Testis (tissue), 5 donors: ENCODE measurements at places on chromosomes 2 and 18. TPM values are rescaled to one million over a fixed set of nuclear protein-coding genes. Genes with fewer than 3 reads are reported as not detected.
A peak's percentile ranks its signal among the peaks of the same experiment; 100 is the strongest.

The PDE1A gene
- total RNA-seq = 15.2 TPM

DNA sequence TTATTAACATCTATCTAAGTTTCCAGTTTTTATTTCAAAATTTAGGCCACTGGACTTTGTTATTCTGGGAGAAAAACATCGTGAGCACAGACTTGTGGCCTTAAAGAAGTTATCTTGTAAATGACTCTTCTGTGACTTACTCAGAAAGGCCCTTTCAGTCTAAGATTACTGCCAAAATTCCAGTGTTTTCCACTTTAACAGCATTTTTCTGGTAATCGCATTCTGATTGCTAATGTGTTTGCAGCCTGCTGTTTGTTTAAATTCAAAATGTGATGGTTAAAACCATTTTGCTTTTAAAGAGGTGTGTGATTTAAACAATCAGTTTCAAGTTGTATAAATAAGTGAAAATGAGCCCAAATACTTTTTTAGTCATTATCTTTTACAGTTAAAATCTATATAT, 136.7 kb upstream of the DAPL1 start:
- H3K27ac ChIP-seq = no peak overlapping the region
- no peaks in the 10 kb centered on the region for H3K36me3 ChIP-seq
- no peak overlapping the region for H3K4me3 ChIP-seq
- no peak for DNase-seq
- H3K4me1 ChIP-seq = no peaks in the 10 kb centered on the region

The RGPD3 gene
- total RNA-seq = 13.9 TPM

GRCh38 chr2:241070811-241071676, 31.0 kb downstream of the MTERF4 start:
- H3K4me1 ChIP-seq = no peaks in the 10 kb centered on the region
- H3K27me3 ChIP-seq = no peaks in the 10 kb centered on the region
- peak; percentile 10 for DNase-seq
- no peak overlapping the region for H3K27ac ChIP-seq
- H3K36me3 ChIP-seq = no peaks in the 10 kb centered on the region

DNA sequence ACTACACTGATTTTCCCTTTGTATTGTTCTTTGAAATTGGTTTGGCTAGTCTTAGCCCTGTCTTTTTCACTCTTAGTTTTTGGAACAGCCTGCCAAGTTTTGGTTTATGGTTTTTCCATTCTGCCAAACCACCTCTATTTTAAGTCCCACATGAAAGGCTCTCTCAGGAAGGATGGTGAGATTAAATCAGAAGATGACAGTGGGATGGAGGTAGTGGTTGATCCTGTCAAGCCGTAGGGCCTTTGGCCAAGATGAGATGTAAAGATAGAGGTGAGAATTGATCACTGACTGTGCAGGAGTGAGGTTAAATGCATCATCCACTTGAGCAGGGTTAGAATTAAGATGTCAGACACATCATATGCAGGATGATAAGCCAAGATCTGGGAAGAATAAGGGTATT, 948.5 kb downstream of the SLC4A3 start:
- no peak for DNase-seq
- no peak overlapping the region for H3K27ac ChIP-seq
- H3K4me1 ChIP-seq = no peaks in the 10 kb centered on the region
- no peak overlapping the region for H3K4me3 ChIP-seq
- no peaks in the 10 kb centered on the region for H3K36me3 ChIP-seq

DNA sequence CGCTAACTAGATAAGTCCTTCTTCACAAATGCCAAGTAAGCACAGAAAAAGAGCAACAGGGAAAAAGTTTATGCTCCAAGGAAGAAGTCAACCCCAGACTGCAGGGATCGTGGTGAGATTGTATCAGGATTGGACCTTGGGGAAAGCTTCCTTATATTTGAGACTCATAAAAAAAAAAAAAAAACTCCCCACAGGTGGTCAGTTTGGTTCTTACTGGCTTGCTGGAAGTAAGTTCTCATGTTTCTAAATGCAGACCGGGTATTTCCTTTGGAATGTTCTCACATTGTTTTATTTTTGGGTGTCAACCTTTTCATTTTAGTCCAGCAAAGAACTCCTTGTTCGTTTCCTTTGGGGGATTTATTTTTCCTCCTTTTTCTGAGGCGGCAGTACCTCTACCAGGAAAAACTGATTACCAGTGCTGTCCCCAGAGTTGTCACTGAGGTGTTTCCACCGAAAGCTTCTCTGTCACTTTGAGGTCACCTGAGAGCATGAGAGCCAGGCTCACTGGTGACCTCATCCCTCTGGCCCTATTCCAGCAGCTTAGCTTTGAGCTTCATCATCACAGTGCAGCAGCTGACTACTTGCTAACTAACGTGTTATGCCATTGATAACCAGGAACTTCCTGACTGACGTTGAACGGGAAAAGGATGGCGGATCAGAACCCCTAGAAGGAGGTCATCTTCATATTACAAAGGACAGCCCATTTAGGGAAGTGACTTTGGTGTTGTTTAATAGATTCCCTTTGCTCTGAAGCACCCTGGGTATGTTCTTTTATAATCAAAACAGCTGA, 16.8 kb upstream of the ATP8B1 start:
- no peaks in the 10 kb centered on the region for H3K27me3 ChIP-seq
- DNase-seq = peak; percentile 63
- no peaks in the 10 kb centered on the region for H3K36me3 ChIP-seq
- no peaks in the 10 kb centered on the region for H3K4me1 ChIP-seq
- no peak overlapping the region for H3K4me3 ChIP-seq

The ABCG8 gene
- total RNA-seq = 0.24 TPM

The KLHL29 gene
- total RNA-seq = 10.9 TPM

GRCh38 chr2:32931945-32932709, 14.6 kb upstream of the LTBP1 start:
- H3K36me3 ChIP-seq = no peaks in the 10 kb centered on the region
- no peak overlapping the region for H3K4me3 ChIP-seq
- H3K27ac ChIP-seq = no peak overlapping the region
- DNase-seq = no peak
- no peaks in the 10 kb centered on the region for H3K27me3 ChIP-seq
- no peaks in the 10 kb centered on the region for H3K4me1 ChIP-seq

- no peaks in the 10 kb centered on the region for H3K27me3 ChIP-seq
- DNase-seq = peak; percentile 27
- H3K36me3 ChIP-seq = no peaks in the 10 kb centered on the region
- no peaks in the 10 kb centered on the region for H3K4me1 ChIP-seq
- H3K27ac ChIP-seq = no peak overlapping the region
- no peak overlapping the region for H3K4me3 ChIP-seq
Observed at GRCh38 chr2:240467659-240468302, 32.3 kb downstream of the GPC1 start.

DNA sequence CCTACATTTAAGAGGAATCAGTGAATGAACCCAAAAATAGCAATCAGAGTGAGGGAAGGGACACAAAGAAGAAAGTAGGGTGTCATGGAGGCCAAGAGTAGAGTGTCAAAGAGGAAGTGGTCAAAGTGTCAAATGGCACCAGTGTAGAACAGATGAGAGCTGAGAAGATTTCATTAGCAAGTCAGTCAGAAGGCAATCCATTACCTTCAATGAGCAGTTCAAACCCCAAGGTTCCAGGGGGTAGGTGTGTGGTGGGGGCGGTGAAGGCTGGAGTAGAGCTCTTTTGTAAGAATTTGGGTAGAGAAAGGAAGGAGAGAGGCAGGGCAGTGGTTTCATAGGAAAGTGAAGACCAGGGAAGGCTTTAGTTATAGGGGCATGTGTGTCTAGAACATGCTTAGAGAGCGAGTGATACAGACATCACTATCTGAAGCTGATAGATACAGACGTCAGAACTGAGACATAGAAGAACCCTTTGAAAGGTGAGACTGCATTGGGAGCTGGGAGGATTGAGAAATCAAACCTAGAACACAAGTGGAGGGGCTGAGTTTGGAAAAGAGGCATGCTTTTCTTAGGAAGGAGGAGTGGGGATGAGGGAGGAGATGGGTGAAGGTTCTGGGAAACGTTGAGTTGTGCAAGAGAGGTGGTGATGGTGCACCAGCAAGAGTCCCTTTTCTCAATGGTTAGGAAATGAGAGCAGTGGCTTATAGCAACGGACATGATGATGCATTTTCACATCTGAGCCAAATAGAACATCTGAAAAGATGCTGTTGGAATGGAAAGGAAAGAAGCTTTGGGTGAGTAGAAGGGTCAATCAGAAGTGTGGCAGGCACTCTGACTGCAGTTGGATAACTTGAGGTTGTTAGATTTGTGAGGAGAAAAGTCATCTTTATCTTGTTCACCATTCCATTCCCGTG, 48.9 kb upstream of the IL1RL1 start:
- DNase-seq = no peak
- no peak overlapping the region for H3K4me3 ChIP-seq
- no peak overlapping the region for H3K27ac ChIP-seq
- H3K36me3 ChIP-seq = no peaks in the 10 kb centered on the region
- no peaks in the 10 kb centered on the region for H3K27me3 ChIP-seq

The AGXT gene
- not detected for total RNA-seq

DNA sequence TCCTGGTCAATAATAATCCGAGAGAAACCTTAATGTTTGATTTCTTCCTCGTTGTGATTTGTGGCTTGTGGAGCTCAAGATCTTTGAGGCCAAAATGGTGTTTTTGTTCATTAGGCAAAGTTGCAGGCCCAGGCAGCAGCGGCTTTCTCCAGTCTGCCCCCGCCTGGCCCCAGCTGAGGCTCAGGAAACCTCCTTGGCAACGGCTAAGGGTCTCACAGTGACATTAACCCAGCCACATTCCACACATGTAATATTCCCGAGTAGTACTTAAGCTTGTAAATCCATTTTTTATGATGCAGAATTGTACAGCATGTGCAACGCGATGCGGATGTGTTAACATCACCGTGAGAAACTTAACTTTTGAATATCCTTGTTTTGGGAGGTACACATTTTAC, 200.1 kb downstream of the BCL11A start:
- H3K27ac ChIP-seq = no peak overlapping the region
- DNase-seq = no peak
- no peaks in the 10 kb centered on the region for H3K4me1 ChIP-seq
- no peak overlapping the region for H3K4me3 ChIP-seq
- no peaks in the 10 kb centered on the region for H3K27me3 ChIP-seq

DNA sequence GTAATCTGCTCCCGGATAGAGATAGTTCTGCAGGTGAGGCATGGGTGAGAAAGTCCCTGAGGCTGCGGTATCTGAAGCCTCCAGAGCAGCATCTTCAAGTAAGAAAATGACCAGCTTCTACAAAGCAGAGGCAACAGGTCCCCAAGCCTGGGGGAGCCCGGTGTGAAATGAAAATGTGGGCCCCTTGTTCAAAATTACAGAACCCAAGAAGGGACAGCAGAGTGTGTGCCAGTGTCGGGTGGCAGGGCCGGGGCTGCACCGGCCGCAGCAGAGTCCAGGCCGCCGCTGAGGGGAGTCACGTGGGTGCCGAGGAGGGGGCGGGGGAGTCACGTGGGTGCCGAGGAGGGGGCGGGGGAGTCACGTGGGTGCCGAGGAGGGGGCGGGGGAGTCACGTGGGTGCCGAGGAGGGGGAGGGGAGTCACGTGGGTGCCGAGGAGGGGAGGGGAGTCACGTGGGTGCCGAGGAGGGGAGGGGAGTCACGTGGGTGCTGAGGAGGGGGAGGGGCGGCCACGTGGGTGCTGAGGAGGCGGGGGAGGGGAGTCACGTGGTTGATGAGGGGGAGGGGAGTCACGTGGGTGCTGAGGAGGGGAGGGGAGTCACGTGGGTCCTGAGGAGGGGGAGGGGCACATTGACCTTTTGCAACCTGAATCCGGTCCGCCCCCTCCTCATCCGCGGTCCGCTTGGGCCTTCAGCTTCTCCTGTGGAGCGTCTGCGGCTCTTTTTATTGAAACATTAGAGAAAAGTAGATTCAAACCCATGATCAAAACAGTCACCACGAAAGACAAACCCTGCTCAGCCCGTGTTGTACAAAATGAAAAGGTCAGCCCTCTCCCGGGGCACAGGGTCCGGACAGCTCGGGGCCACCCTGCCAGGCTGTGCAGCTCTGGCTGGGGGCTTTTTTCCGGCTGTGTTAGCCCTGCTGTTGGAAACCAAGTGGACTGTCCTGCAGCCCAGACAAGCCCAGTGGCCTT, 10.4 kb downstream of the COLEC11 start:
- no peak overlapping the region for H3K27ac ChIP-seq
- H3K36me3 ChIP-seq = no peaks in the 10 kb centered on the region
- no peaks in the 10 kb centered on the region for H3K27me3 ChIP-seq
- DNase-seq = peak; percentile 67
- H3K4me1 ChIP-seq = no peaks in the 10 kb centered on the region

DNA sequence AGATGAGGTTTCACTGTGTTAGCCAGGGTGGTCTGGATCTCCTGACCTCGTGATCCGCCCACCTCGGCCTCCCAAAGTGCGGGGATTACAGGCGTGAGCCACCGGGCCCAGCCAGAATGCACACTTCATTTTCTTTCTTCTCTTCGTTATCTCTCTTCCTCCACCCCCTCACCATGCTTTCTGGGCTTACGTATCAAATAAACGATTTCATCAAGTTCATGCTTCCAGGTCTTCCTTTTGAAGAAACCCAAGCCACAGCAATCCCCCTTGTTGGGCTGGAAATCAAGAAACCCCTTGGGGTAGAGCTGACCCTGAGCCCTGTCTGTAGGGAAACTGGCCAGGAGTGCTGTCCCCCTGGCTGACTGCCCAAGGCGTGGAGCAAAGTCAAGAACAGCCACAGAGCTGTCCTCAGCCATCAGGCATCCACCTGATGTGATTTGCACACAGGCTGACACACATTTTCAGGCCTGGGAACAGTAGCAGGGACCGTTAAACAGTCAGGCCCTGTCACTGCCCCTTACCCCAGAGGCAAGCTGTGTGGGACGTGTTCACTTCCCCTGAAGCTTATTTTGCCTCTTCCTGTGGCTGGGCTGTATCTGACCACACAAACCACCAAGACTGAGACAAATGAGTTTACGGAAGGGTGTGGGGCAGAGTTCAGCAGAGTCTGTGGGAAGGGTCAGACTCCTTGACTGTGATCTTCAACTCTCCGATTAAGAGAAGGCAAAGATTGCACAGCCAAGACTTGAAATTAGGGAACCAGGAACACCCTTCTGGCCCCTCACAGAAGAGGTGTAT, 15.1 kb upstream of the NMUR1 start:
- no peaks in the 10 kb centered on the region for H3K36me3 ChIP-seq
- H3K27ac ChIP-seq = no peak overlapping the region
- no peak for DNase-seq
- H3K4me3 ChIP-seq = no peak overlapping the region

GRCh38 chr2:241224018-241224850, 35.8 kb downstream of the ANO7 start:
- no peaks in the 10 kb centered on the region for H3K27me3 ChIP-seq
- DNase-seq = peak; percentile 76

DNA sequence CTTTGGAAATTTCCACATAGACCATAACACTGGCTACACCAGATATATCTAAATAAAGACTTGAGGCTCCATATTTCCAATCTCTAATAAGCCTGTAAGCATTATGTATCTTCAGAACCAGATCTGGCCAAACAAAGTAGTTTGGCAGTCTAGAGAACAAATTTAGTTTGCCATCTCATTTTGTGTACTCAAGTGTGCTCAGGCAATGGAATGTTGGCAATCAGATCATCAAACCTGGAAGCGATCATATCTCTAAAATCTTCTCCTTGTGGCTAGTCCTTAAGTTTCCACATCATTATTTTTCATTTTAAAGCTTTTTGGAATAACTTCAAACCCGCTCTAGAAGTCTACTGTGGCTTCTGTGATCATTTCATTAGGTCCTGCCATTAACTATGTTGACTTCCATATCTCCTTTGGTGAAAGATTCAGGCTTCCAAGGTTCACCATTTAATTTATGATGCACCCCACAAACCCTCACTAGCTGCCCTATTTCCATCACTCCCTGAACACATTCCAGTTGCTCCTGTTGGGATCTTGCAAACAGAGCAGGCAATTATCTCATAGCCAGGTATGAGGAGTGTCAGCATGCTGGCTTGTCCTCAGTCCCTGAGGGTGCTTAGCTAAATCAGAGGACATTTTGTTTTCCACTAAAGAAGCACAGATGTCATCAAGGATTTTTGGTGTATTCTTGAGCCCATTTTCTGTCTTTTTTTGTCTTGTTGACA, 46.2 kb downstream of the WDR75 start:
- DNase-seq = no peak
- no peaks in the 10 kb centered on the region for H3K27me3 ChIP-seq
- no peak overlapping the region for H3K4me3 ChIP-seq
- H3K36me3 ChIP-seq = no peaks in the 10 kb centered on the region
